LHCN-M2 (cell line): ENCODE measurements at places on chromosomes 11 and 22. TPM values are rescaled to one million over a fixed set of nuclear protein-coding genes. Genes with fewer than 3 reads are reported as not detected.

- DNase-seq, result peak; percentile 60
Observed at GRCh38 chr11:72723508-72723907, 28.7 kb downstream of the ARAP1 start.

GRCh38 chr11:28763151-28763550 lies 655.0 kb downstream of the METTL15 start:
- no peak for DNase-seq

DNA sequence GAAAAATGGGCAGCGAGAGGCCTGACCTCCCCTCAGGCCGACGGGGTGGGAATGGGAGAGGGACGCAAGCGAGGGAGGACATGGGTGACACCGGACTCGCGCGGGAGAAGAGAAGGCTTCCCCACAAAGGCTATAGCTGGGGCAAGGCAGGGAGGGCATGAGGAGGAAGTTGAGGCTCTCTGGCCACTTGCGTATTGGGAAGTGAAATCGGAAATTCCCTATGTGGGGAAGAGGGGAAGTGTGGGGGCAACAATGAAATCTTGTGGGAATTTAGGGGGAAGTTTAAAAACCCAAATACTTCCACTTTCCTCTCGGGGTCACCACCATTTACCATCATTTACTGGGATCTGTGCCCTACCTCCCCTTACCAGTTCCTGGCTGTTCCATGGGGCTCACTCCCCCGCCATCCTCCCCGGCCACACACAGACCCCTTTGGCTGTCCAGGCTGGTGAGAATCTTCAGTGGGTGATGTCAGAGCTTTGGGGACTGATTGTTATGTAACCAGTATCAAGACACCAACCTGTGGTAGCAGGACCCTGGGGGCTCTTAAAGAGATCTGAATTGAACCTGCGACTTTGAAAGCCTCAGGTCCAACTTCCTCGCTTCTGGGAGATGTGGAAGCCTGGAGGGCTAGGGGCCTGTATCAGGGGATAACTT lies 951 bp upstream of the EHD1 start:
- no peak for DNase-seq

- DNase-seq, result peak; percentile 25
Observed at GRCh38 chr11:57566905-57567514, 462 bp downstream of the UBE2L6 start.

DNA sequence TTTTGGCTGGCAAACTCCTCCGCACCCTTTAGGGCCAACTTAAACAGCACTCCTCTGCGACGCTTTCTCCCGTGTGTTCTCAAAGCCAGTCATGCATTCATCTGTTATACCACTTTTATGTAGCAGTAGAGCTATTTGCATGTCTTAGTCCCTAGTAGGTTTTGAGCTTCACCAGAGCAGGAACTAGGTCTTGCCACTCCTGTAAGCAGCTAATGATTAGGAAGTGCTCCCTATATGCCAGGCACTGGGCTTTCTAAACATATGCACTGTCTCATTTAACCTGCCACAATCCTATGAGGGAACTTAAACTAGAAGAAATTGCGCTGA lies 180.8 kb downstream of the DBX1 start:
- no peak for DNase-seq

DNA sequence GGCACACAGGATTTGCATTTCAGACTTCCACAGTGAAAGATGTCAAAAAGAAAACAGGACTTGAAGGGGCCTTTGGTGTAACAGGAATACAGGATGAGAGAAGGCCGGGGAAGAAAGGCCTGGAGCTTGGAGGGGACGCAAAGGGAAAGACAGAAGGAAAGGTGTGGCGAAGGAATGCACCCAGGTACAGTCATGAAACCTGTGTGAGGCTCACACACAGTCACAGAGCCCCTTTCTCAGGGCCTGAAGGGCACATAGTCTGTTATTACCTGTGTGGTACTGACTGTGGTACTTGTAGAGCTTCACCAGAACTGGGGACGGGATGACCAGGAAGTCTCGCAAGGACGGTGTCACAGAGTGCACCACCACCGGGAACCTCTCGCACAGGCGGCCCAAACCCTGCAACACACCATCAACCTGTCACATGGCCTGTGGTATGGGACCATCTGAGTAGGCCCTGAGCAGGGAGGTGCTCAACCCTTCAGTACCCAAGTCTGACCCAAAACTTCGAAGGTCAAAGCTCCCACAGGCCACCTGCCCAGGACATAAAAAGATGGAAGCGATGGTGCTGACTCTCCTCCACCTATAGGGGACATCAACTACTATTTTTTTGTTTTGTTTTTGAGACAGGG lies 29.1 kb downstream of the SERPIND1 start:
- no peak for DNase-seq

DNA sequence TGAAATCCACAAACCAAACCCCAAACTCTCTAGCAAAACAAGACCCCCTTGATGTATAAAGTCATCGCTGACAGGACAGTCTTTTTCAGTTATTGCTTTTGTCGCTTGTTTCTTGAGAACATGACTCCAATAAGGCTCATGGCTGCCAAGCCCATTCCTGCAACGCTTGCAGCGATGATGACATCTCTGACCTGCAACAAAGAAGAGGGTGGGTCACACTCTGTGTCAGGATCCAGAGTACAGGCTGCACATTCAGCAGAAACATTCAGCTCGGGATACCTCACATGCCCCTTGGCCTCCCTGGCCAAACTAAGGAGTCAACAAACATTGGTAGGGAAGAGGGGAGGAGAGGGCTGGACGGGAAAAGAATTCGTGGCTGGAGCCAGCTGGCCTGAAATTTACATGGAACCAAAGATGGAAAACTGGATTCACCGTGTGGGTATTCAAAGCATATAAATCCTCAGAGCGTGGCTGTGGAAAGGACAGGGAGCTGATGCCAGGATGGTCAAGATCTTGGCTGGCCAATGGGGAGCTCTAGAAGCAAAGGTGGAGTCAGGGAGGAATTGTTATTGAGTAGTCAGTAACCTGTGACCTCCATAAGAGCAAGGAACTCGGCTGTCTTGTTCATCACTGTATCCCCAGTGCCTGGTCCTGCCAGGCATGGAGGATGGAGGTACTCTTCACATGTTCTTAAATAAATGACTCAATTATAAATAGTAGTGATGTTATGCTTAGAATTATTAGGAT lies 11.8 kb upstream of the PLAAT2 start:
- DNase-seq, result no peak

The OTOG gene
- not detected in 2 replicates for total RNA-seq

The PKP3 gene
- 3.7 and 4.7 TPM in 2 replicates for total RNA-seq

The FGF3 gene
- not detected in 2 replicates for total RNA-seq

The TRPC6 gene
- not detected in 2 replicates for total RNA-seq

The NCR3LG1 gene
- 2.0 TPM in 2 replicates for total RNA-seq
